CD4-positive, alpha-beta T cell treated with Interleukin-15 for 4 hours (primary cell): ENCODE measurements at places on chromosomes 12 and 14.

DNA sequence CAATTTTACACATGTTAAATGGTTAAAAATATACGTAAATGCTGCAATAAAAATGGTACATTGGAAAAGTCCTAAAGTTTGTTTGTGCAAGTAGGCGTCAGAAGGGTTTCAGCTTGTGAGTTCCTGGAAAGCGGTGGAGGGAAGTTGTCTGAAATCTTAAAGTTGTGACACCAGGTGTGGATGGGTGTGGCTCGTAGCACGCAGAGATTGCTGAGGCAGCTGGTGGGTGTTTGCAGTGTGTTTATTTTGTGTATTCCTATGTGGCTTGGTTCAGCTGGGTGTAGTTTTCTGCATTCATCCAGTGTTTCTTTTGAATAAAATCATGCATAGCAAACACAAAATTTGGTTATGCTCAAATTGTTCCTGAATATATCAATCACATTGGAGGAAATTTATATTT, 136.8 kb upstream of the TBX3 start:
- no peak for DNase-seq

GRCh38 chr14:71726580-71727021, 205.6 kb upstream of the RGS6 start:
- DNase-seq: no peak

- no peak for DNase-seq
These were observed 82.2 kb downstream of the DAD1 start for GRCh38 chr14:22506778-22507351.

- peak; percentile 40 for DNase-seq
These were observed 764 bp upstream of the SPTB start for GRCh38 chr14:64880221-64881121.

DNA sequence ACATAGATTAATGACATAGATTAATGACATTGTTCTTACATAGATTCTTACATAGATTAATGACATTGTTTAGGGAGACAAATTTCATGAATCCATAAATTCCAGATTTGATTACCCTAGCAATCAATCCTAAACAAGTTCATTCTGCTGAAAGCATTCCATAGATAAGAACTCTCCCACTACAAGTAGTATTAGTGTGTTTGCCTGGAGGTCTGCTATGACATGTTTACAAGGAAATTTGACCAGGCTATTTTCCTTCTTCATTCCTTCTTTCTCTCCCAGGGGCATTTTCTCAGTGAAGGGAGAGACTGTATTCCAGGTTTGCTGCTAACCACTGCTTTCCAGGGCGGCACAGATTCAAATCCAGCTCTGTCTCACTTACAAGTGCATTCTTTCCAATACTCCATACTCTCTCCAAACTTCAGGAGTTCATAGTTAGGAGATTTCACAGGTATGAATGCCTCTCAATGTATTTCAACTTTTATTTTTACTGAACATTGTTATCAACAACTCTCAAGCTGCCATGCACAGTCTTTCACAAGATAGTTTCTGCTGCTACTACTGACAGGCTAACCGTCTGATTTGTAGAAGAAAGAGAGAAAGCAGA, 134.5 kb downstream of the SLC38A1 start:
- no peak for DNase-seq

DNA sequence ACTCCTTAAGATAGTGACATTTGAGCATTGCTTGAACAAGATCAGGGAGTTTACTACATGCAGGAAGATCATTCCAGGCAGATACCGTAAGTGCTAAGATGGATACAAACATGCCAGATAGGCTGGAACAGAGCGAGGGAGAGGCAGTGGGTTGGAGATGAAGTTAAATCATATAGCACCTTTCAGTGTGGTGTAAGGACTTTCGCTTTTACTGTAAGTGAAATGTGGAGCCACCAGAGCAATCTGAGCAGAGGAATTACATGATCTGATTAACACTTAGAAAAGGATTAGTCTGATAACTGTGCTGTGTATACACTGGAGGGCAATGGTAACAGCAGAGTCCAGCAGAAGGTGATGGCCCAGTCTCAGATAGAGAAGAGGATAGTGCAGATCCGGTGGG, 163.0 kb upstream of the SSTR1 start:
- no peak for DNase-seq

DNA sequence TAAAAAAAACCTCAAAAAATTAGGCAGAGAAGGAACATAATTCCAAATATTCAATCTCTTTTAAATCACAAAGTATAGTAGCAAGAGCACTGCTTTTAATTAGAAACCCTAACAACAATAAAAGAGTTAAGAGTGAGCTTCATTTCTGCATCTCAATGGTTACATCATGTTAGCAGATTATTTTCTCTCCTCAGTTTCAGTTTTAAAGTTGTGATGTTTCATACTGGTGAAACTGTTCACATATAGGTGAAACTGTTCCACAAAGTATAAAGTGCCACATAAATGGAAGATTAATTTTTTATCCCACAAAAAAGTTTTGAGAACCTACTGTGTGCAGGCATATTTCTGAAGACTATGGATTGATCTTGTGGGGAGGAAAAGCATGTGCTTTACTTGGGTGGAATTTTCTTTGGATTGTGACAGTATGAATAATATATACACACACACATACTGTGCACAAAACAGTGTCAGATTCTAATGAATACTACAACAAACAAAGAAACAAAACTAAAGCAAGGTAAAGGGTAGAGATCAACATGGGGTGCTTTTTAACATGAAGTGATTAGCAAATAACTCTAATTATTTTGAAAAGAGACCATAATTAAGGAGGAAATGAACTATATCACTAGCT, 17.1 kb downstream of the LUM start:
- no peak for DNase-seq

DNA sequence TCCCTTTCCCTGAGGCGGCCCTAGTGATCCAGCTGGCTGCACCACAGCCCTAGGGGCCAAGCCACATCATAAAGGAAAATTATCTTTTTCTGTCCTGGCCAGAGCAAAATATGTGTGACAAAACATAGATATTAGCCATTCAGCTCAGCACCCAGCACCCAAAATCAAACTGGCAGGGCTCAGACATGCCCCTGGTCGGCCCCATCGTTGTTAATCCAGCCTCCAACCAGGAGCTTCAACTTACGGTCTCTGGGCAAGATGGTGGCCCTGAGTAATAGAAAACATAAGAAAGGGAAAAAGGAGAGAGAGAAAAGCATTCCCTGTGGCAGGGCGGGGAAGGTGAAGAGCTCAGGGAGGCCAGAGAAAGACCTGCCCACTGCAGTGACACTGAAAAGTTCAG, 111.9 kb downstream of the EML1 start:
- no peak for DNase-seq

GRCh38 chr14:66398437-66398836, 87.7 kb upstream of the CCDC196 start:
- no peak for DNase-seq

DNA sequence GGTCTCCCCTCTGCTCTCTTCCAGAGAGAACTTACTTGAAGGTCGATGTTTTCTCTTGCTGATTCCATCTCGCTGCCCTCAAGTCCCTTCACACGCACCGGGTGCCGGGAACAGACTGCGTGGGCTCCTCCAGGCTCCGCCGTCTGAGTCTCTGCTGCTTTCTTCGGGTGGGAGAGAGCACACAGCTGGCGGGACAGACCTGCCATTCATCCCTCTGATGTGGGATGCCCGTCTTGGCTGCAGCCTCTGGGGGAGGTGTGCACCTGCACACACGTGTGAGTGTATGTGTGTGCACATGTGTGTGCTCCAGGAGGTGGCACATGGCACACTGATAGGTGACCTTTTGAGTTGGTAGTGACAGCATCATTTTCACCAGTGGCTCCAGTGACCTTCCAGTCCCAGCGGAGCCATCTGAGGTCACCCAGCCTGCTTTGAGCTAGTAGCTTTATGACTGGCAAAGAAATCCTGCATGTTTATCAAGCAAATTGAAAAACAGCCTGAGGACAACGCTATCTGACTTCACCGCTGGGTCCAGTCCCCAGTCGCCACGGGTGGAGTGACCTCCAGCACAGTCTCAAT, at the start of gene NINJ2:
Gene NINJ2 (minus strand): TSS at position 153 of the 579 bp plus-strand sequence. CDS start 85 bp downstream, at position 68.
- DNase-seq: no peak

DNA sequence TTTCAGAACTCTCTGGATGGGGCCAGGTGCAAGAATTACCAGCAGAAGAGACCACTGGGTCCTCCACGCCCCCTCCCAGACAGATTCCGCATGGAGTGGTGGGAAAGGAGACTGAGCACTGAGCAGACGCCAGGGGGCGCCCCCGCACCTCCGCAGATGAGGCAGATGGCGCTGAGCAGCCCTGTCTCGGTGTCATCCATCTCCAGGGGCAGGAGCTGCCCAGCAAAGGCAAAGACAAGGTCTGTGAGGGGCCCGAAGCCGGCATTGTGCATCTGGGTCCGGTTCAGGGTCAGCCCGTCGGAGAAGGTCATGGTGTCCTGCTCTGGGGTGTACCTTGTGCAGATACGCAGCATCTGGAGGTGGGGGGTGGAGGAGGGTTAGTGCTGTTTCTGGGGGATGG, 6.3 kb upstream of the ITGB7 start:
- DNase-seq: peak; percentile 83

GRCh38 chr14:88668448-88669116, 105.7 kb downstream of the ZC3H14 start:
- DNase-seq: no peak

DNA sequence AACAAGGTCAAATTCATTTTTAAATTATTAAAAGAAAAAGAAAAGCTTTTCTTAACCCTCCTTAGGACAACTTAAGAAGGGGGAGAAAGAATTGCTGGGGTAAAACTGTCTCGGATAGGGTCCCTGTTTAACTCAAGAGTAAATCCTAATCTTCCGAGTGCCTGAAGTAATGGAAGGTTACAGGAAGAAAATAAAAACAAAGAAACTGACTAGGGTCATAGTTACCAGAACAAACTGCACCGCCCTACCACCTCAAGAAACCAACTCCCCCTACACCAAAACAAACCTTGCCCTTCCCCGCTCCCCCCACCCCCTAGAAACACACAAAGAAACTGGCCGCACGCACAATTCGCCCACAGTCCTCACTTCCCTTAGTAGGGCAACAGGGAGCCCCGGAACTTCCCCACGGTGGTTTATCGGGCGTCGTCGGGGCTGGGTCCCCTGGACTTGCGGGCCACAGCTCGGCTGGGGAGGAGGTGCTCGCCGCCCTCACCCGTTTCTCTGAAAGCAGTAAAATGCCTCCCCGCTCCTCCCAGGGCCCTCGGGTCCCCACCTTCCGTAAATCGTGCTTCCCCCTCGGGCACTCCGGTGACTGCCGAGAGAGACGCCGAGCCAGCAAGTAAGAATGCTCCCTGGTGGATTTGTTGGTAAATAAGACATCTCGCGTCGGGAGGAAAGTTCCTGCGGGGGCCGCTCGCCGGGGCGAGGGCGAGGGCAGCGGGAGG, 2.4 kb downstream of the SINHCAF start:
- DNase-seq: peak; percentile 53

GRCh38 chr14:105019861-105020814, 745 bp downstream of the CDCA4 start:
- DNase-seq: peak; percentile 55

DNA sequence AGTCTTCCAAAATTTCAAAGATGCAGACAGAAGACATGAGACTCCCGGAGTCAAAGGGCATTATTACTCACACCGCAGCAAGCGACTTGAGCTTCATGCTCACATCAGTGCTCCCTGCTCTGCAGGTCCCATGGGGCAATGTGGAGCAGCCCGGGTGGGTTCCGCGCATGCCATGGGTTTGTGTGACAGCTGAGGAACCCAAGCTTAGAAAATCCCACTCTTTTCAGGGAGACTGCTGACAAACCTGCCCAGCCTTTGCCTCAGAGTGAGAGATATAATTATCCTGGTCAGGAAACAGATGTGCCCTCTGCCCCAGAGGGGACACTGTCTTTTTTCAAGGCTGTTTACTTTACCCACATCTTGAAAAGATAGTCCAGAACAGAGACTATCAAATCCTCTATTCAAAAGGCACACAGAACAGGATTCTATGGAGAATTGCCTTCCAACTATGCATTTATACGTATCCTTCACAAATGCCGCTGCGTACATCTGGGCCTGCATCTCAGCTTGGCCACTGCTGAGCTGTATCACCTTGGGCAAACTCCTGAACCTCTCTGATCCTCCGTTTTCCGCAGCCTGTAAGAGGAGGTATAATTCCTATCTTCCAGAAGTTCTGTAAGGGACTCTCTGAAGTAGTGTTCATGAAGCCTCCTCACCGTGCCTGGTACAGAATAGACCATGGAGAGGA, 16.0 kb downstream of the C14orf132 start:
- no peak for DNase-seq

DNA sequence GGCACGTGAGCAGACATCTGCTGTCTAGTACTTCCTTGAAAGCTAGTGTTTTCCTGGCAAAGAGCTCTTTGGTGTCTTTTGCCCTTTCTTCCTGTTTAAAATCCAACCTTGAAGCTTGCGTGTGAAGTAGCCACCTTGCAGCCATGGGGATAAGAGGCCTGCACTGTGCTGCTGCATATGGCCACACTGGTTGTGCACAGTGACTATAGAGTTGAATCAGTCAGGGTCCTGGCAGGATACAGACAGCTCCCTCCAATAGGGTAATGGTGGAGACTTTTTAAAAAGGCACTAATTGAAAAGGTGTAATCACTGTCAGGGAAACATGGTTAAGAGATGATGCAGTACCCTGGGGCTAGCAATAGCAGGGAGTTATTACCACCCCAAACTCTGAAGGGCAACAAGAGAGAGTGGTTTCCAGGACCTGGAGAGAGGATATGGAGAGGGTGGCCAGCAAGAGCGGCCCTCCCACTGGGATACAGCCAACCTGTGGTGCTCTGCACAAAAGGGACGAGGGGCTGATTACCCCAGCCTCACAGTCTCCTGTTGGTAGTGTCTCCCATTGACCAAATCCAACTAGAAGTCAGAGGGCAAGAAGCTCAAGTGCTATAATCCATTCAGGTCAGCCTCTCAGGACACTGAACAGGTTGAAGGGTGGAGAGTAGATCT, 4.8 kb upstream of the GLT8D2 start:
- DNase-seq: no peak

- DNase-seq: no peak
These were observed 87.4 kb upstream of the FZD10 start for GRCh38 chr12:130074661-130075406.

DNA sequence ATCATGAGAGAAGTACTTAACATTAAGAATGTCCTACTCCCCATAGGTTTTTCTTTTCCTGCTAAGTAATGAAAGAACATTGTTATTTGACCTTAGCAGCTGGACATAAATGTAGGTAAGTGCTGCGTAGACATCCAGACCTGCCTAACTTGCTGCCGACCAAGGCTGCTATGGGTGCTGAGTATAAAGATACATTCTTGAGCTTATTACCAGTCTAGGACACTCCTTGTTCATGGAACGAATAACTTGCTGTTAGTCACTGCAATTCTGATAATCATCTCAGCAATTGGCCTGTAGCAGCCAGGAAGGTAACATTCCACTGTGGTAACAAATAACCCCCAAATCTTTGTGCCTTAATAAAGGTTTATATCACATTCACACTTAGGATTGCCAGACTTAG, 478.1 kb downstream of the VRK1 start:
- DNase-seq: no peak
